Esophagus squamous epithelium (tissue), 5 donors: ENCODE measurements at places on chromosomes 11 and 22.

DNA sequence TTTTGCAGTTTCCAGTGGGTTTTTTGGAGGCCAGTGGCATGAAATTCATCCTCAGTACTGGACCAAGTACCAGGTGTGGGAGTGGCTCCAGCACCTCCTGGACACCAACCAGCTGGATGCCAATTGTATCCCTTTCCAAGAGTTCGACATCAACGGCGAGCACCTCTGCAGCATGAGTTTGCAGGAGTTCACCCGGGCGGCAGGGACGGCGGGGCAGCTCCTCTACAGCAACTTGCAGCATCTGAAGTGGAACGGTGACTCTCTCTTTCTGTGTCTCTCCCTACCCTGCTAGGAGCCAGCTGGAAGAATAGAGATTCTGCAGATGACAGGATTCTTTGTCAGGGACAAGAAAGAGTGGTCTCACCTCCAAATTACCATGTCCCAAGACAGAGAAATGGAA, 25.5 kb downstream of the EHF start:
- no peak for DNase-seq

DNA sequence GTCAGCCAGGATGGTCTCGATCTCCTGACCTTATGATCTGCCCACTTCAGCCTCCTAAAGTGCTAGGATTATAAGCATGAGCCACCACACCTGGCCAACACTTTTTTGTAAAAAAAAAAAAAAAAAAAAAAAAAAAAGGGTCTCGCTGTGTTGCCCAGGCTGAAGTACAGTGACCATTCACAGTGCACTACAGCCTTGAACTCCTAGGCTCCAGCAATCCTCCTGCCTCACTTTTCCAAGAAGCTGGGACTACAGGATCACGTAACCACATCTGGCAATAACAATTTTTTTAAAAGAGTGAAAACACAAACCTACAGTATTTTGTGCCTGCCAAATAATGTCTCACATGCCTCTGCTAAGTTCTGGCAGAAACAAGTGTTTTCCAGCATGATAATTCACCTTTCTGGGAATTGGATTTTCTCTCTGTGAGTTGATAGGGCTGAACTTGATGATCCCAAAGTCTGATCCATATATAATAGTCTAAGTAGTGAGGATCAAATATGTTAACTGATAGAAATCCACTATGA, 30.6 kb downstream of the ADORA2A start:
- DNase-seq = no peak

DNA sequence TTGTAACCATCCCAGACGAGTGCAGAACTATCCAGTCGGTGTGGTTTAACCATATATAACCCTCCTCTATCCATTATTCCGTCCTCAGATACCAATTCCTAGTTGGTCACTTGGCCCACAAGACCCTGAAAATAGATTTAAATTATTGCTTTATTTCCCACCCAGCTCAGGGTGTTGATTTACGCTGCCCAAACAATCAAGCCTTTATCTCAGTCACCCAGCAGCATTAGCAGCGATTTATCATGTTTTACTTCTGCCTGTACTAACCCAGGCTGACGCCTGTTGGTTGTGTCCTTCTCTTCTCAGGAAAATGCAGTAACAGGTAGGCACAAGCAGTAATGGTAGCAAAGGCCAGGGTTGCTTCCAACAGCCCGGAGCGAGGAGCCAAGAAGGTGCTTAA, 81.2 kb downstream of the DSCAML1 start:
- no peak for DNase-seq

- DNase-seq = no peak
Observed at GRCh38 chr11:116537121-116537520, 235.7 kb downstream of the BUD13 start.

DNA sequence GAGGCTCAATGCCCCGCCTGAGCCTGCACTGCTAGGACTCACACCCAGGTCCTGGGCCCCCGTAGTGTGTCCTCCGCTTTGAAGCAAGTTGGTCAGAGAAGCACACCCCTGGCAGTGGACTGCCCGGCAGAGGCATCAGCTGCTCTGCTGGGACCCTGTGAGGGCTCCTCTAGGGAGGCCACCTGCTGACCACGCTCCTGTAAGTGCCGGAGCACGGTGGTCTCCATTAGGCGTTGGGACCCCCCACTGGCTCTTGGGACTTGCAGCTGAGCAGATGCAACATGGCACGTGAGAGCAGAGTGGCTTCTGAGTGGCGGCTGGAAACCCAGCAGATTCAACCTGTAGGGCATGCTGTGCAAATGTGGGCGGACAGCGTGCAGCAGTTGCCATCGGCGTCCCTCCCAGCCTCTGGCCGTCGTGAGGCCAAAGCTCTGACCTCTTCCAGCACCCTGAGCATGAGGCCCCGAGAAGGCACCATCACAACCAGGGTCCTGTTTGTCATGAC, 16.9 kb downstream of the MRGPRG start:
- no peak for DNase-seq

- DNase-seq = no peak
Observed at GRCh38 chr11:116192509-116193210, 580.1 kb downstream of the BUD13 start.

DNA sequence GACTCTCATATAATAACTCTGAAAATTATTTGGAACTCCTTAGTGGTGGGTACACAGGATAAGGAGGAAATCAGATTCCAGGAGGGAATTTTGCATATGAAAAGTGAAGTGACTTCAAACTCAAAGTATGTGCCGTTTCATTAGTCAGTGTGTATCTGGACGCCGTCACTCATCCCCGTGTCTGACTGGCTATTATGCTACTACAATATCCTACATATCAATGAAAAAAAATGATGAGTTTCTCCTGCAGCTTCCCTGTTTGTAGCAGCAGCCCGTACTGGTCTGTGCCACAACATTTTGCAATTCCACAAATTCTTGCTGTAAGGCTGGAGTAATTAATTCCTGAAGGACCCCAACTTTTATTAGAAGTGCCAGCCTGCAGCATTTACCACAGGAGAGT, 16.5 kb downstream of the WT1 start:
- no peak for DNase-seq

DNA sequence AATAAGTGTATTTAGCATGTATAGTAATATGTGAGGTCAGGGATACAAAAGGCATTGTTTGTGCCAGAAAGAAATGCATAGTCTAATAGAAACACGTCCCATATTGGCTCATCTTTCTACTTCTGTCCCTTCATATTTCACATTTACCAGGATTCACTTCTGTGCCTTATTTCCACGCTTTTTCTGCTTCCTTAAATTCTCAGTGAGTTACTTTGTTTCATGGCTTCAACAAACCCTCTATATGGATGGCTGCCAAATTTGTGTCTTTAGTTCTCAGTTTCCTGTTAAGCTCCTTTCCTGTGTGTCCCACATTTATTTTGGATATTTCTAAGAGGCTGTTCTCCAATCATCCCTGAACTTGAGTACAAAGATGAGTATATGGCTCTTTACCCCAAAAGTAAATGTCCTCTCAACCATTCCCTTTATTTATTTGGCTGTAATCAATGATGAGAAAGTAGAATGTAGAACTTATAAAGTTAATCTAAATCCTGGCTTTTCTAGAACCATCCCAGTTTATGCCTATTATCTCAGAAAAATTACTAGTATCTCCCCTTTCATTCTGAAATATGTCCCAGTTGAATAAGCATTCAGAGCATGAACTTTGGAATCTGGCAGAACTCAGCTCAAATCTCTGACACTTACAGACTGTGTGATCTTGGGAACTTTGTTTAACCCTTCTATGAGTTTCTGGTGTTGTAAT, 23.5 kb downstream of the OR8B12 start:
- DNase-seq = no peak

DNA sequence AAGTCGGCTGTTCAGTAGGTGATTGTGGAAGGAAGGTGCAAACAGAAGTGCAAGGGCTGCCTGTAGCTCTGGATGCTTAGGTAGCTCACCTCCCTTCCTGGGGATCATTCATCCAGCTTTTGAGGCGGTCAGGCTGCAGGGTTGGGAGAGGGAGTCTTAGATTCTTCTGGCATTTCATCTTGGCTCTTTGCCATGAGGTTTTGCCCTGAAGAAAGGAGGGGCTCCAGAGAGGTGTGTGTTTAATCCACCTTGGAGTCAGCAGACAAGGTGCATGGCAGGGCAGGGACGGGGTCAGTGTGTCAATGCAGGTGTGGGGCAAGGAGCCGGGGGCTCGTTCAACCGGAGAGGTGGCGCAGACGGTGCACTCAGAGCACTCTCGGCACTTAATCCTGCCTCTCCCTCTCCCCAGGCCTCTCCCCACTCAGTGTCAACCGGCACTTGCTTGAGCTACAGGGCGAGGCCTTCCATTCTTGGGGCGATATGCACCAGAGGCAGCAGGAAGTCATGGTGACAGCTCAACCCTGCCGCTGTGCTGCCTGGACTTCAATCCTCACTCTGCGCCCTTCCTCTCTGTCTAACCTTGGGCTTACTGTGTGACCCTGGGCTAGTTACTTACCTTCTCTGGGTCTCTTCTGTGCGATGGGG, 7.2 kb downstream of the ADAMTS15 start:
- no peak for DNase-seq

- no peak for DNase-seq
Observed at GRCh38 chr11:80441821-80442220, 1001.0 kb upstream of the TENM4 start.

DNA sequence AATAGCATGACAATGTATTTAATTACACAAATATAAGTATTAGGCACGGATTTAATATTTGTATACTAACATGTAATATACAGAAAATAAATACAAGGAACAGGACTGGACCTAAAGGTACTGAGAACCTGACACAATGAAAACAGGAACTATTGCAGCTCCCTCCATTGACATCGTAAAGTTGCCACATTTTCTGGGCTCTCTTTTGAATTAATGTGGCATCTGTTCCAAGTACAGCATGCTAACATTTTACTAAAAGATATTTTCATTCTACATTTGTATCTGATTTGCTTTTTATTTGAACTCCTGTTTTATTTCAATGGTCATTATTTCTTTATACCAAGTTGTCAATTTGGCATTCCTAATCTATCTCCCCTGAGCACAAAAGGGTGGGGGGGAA, 15.3 kb downstream of the PHF21A start:
- no peak for DNase-seq

- no peak for DNase-seq
Observed at GRCh38 chr22:42436404-42436803, 4.2 kb upstream of the NFAM1 start.

DNA sequence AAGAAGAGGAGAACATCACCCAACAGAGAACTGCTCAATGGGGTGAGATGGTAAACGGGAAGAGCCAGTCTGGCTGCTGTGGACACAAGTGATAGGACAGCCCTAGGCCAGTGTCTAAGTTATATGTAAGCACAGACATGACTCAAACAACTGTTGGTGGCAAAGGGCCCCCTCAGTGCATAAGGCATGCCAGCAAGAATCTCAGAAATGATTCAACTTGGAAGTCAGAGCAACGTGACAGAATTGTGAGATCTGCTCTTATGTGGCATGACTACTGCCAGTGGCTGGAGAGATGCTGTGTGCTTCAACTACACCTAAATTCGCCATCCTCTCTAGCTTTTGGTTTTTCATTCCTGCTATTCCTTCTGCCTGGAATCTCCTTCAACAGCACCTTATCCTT, 7.4 kb downstream of the SLN start:
- no peak for DNase-seq

GRCh38 chr11:119320776-119321524, 4.0 kb upstream of the MCAM start:
- no peak for DNase-seq

GRCh38 chr22:45587638-45588505, 83.8 kb upstream of the ATXN10 start:
- no peak for DNase-seq

DNA sequence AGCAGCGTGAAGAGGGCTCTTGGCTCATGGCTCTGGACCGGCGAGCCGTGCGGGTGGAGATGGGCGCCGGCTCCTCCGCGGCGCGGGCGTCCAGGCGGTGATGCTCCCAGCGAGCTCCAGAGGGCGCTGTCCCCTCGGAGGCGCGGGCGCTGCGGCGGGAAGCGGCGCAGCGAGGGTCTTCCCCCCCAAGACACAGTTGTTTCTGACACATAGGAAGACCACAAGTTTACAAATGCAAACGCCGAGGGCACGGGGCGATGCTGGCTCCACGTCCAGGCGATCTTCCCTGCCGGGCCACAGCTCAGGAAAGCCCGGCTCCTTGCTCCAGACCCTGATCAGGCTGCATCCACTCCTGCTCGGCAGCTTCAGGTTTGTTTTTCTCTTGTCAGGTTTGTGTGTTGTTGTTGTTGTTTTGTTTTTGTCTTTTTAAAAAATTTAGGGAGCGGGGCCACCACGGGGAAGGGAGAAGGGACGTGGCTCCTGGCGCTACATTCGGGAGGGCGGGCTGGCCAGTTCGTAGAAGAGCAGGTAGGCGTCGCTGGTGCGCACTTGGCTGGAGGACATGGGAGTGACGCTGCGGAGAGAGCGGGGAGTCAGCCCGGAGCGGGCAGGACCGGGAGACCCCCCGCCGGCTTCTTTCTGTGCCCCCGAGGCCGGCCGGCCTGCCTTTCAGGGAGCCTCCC, 10.0 kb upstream of the MFRP start:
- DNase-seq = no peak

GRCh38 chr22:27206374-27207133, 549.2 kb downstream of the MIAT start:
- no peak for DNase-seq

DNA sequence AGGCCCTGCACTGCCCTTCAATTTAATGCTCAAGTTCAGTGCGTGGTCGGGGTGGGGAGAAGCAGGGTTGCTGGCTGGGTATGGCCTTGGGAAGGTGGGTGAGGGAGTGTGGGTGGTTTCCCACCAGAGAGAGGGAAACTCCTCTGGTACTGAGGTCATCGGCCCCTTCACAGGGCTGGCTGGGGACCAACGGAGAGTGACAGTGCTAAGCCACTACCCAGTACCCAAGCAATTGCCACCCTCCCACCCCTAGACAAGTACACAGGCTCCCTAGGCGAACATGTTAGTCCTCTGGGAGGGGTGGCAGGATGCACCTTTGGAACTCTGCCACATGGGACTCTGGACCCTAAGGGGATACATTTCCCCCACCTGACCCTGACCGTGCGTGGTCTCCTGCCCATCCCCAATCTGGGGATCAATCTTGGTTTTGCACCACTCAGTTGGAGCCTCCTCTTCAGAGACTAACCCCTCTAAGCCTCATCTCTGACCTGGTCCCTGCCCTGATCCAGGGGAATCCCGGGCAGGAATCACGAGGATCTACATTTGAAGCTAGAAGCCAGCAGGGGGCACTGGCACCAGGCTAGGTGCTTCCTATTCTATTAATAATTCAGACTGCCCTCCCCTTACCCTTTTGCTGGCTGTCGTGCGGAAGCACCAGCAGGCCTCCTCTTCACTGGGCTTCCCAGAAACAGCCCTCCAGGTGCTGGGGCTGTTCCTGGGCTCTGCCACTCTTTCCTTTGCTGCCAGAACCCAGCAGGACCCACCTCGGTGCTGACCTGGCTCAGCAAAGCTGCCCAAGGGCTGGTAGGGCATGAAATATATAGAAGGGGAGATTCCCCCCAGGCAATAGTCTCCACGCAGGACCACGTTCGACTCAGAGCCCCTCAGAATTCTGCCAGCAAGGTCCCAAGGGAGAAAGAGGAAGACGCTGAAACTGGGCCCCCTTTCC, 377.7 kb downstream of the TENM4 start:
- no peak for DNase-seq

GRCh38 chr11:3123305-3123704, 41.8 kb downstream of the OSBPL5 start:
- DNase-seq = no peak
